ENCODE measurements at places on chromosomes 11 and 22.

GRCh38 chr22:42080287-42080686 lies 787 bp downstream of the SMDT1 start:
- no peak for DNase-seq

DNA sequence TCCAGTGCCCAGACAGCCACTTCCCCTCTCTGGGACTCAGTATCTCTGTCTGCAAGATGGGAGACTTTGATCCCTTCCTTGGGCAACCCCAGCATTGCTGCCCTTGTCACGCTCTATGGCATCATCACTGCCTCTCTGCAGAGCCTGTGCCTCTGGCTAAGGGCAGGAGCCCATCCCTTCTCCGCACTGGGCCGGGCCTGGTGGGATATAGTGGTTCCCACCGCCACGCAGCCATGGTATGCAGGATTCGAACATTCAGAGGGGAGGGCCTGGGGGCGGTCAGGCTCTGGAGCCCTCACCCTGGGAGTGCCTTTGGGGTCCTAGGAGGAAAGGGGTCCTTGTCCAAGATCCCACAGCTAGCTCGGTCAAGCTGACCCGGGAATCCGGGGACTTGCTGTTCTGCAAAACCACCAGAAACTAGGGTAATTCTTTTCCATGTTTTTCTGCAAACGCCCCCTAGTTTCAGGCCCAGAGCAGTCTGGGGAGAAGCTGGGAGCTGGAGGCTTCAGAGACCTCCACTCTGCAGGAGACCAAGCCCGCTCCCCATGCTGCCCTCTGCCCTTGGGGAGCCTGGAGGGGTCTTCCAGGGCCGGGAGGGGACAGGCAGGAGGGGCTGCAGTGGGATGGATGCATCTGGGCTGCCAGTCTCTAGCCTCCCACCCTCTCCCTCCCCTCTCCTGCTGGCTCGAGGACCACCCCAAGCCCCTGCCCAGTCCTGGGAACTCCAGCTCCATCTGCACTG lies 24.4 kb upstream of the CBX7 start:
- DNase-seq, result no peak

DNA sequence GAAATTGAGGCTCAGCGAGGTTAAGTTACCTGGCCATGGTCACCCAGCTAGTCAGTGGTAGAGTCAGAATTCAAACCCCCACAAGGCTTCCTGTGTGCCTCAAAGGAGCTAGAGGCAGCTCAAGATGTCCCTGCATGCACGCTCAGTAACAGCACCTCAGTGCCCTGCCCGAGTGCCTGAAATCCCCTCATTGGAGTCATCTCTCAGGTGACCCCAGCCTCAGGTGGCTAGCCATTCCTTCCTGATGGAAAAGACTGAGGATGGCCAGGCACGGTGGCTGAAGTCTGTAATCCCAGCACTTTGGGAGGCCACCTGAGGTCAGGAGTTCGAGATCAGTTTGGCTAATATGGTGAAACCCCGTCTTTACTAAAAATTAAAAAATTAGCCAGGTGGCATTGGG lies 36.9 kb downstream of the LIF start:
- no peak for DNase-seq

DNA sequence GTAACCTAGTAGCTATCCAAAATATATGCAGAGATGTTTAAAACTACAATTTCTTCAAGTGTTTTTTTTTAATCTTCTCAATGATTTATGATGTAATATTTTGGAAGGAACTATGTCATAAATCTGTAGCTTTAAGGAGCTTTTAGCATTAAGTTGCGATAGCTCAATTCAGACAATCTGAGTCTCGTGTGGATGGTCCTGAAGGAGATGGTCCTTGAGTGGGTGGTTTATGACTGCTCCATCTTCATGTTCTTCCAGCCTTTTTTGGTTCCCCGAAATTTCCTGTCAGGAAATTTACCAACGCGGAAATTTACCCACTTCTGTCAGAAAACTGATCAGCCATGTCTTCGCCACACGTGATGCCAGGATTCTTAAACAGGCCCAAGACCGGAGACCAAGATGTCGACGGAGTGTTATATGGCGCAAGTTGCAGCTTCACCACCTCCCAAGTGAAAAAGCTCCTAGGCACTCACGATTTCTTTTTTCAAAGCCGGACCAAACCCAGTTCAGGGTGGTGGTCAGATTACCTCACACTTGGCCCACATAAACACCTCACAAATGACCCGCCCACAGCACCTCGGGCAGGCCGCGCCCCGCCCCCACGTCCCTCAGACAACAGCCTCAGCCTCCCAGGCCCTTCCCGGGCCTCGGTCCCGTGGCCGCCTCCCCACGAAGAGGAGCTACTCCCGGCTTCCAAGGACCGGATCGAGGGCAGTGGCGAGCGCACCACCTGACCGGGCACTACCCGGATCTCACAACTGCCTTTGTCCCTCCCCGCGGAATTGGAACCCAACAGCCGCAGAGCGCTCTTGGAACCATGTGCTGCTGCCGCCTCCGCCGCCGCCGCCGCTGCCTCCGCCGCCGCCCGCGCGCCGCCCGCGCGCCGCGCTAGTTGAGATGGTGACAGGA lies at the start of gene MORC2:
Gene MORC2 (minus strand): TSS at position 760 of the 909 bp plus-strand sequence. CDS start 885 bp downstream, outside the sequence.
- no peak for DNase-seq

DNA sequence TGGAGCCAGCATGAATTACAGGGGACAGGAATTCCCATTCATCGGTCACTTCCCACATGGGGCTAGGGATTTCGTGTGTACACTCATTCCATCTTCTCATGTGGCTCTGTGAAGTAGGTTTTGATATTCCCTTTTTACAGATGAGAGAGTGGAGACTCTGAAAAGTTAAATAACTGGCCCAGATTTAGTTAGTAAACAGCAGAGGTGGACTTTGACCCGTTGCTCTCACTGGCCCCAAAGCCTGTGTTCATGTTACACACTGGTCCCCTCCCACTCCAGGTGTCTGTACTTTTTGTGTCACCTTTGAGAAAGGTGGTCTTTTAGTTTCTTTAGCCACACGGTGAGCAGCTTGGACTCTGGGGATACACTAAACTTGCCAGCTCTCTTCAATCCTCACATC lies 108.5 kb downstream of the MICAL2 start:
- no peak for DNase-seq

DNA sequence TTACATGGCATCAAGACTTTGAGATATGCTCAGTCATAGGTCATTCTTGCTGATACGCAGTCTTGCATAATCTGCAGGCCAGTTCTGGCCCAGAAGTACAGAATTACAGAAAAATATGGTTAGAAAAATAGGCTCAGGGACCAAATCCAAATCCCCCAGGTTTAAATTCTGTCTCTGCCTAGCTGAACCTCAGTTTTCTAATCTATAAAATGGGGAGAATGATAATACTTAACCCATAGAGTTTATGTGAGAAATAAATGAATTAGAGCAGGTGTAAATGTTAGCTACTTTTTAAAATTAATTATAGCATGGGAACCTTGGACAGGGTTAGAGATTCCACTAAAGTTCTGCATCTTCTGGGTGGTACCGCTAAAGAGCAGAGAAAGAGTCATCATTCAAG lies 52.3 kb upstream of the FAM181B start:
- DNase-seq, result no peak

DNA sequence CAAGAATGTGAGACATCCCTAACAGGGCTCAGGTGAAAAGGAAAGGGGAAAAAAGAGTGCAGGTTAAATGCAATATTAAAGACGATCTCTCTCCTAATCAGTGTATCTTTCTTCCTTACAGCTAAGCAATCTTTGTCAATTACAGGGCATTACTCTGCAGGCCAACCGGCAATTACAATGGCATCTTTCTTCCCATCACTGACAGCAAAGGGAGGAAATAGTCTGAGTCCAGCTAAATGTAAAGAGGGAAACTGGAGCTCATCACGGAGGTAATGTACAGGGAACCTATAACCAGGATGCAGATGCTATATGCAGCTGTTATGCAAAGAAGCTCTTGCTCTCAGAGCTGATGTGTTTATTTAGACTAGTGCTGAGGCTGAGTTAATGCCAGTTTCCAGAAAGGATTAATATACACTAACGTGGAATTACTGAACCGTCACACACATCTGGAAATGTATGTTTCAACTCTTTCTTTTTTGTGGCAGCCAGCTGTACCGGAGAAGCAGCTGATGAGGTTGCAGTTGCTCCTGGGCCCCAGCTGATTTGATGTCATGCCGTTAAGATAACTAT lies 121.6 kb downstream of the KIRREL3 start:
- DNase-seq, result no peak

- no peak for DNase-seq
Observed at GRCh38 chr11:20172721-20173447, 12.6 kb upstream of the DBX1 start.

- DNase-seq, result no peak
Observed at GRCh38 chr11:83773950-83774880, 488.0 kb upstream of the CCDC90B start.

DNA sequence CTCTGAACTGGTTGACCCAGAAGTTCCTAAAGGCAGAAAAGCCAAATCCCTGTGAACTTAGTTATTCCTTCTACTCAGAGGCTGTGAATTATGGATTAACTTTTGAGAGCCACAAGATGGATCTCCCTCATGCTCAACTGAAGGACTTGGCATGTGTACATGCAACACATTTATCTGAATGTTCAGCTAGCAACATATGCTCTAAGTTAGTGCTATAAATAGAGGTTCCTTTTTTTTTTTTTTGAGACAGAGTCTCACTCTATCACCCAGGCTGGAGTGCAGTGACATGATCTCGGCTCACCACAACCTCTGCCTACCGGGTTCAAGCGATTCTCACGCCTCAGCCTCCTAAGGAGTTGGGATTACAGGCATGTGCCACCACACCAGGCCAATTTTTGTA lies 40.1 kb downstream of the EIF4ENIF1 start:
- DNase-seq, result no peak

DNA sequence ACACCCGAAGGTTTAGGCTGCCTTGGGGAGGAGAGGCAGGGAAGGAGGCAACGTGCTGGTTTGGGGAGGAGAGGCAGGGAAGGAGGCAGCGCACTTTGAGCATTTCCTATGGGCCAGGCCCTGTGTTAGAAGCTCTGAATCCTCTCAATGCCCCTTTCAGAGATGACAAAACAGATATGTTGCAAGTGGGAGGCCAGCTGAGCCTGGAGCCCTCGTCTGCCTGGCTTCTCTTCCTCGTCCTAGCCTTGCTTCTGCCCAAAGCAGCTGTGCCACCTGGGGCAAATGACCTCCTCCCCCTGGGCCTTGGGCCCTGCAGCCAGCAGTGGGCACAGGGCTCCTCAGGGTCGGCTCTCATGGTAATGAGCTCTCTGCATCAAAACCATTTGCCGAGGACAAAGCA lies 15.3 kb upstream of the LRRC32 start:
- no peak for DNase-seq

DNA sequence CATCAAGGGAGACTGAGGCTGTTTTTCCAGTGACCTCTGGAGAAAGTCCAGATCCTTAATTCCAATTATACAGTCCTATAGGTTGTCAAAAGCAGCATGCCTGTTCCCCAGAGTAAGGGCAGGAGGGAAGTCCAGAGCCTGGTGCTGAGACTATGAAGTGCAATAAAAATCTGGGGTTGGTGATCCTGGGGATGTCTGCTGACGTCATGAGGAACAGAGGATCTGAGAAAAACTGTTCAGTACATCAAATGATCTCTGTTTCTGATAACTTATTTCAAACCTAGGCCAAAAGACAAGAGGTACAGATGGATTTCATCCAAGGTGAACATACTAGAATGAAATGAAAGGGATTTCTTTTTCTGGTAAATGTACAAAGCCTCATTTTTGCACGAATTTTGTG lies 12.1 kb downstream of the OR5W2 start:
- no peak for DNase-seq

DNA sequence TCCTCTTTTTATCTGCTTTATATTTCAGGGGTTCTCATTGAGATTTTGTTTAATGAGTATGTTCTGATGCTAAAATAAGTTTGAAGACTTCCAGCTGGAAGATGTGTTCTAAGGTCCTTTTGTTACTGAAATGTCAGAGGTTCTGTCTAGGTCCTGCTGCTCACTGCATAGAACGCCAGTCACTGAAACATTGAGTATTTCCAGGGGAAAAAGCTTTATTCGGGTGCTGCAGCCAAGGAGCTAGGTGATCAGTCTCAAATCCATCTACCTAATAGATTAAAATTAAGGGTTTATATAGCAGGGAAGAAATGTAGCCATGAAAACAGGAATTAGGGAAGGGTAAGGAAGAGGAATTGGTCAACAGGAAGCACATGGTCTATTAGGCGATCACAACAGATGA lies 19.7 kb downstream of the SVIP start:
- DNase-seq, result no peak

DNA sequence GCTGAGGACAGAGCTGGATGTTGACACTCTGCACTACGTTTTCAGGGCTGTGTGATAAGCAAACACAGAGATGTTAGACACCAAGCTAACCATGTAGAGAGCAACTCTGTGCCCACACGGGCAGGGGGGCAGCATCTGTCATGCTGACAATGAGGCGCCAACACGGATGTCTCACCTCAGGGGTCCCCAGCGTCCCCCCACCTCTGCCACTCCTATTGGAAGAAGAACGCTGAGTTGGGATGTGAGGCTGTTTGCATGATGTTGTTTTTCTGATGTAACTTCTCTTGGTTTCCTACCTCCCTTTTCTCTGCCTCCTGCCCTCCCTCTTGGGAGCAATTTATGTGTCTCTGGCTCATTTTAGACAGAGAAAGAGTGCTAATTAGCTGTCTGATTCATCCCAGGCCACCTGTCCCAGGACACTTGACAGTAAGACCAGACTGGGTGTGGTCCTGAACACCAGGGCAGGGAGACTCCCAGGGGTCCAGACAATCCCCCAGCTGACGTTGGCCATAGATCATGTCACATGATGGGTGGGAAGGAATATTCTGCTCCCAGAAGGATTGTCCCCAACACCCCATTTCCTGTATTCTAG lies 89.2 kb upstream of the NCAM1 start:
- DNase-seq, result no peak

DNA sequence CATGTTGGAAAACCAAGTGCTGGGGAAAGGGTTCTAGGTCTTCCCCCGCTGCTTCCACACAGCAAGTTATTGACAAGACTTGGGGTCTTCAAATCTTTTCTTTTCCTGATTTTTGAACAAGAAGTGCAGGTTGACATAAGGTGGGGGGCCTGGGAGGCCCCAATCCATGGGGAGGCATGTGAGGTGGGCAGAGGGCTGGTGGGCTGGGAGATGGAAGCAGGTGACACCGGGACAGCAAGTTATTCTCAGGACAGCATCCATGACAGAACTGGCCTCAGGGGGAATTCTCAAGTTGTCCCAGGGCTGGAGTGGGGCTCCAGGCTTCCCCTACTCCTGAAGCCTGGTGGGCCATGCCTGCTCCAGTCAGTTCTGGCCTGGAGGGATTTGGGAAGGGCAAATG lies 5.5 kb downstream of the FGF19 start:
- DNase-seq, result no peak
